ENCODE measurements at places on chromosomes 7 and 10.

DNA sequence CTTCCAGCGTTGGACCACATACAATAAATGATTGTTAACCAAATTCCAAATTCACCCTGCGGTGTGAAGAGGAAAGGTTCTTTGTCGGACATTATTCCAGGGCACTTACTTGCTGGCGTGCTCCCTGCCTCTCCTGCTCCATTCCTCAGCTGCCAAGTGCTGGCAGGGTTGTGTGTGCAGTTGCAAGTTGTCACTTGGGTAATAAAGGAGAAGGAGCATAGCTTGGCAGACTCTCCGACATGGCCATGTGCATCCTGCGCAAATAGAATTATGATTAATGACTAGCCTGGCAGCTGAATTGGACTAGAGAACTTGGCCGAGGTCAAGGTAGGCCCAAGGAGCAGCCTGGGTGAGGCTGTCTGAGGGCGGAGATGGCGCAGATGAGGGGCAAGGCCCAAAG is 92.3 kb upstream of the ELMO1 start:
- no peak for DNase-seq

GRCh38 chr7:2488681-2489080 is 12.5 kb upstream of the GRIFIN start:
- DNase-seq, result no peak

GRCh38 chr10:69965919-69966662 is 86.6 kb upstream of the MACROH2A2 start:
- DNase-seq, result peak; percentile 10

GRCh38 chr10:3270577-3271316 is 98.2 kb upstream of the PITRM1 start:
- no peak for DNase-seq

GRCh38 chr7:123401295-123401694 is 133.1 kb downstream of the IQUB start:
- no peak for DNase-seq

DNA sequence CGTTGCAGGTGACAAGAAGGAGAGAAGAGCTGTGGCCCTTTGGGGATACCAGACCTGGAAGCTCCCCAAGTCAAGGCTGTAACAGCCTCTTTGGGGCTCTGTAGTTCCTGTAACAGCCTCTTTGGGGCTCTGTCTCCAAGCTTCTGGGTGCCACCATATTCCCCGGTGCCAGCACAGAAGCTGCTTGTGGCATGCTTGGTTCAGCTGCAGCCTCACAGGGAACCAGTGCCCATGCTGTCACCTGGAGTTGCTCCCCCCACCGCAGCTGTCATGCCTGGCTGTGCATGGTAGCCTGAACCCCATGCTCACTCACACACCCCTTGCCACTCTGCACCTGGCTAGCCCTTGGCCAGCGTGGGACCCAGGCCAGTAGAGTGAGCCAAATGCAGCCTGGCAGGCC is 109.1 kb downstream of the ELAPOR2 start:
- no peak for DNase-seq

DNA sequence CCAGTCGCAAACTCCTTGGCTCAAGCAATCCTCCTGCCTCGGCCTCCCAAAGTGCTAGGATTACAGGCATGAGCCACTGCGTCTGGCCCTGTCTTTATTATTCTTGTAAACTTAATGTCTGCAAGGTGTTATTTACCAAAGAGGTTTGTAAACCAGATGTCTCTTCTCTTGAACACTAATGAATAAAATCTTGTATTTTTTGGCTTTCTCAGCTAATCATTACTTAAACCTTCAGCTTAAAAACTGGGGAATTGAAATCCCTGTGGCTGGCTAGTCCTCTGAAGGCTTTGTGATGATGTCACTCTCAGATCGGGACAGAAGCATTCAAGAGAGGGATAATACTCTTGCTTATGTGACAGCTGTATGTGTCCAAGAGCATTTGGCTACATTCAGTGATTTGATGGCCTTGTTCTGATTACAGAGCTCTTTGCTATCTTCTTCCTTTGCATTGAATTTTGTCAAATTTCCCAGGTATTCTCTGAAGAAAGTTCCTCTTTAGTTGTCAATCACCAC is 130.3 kb downstream of the BICC1 start:
- DNase-seq, result no peak

- DNase-seq, result no peak
Measured at GRCh38 chr7:73354821-73355220, 26.9 kb downstream of the FKBP6 start.

DNA sequence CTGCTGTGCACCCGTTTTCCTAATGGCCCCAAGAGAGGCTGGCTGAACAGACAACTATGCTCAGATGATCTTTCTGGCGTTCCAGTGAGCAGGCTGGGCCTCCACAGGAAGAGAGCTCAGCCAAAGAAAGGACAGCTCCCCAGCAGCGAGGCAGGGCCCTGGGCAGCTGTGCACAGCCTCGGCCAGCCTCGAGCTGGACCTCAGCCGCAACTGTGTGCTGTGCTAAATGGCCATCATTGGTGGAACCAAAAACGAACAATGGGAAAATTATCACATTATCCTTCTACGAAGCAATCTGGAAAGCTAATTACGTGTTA is 97.5 kb downstream of the CTBP2 start:
- no peak for DNase-seq

- no peak for DNase-seq
Measured at GRCh38 chr7:48427671-48428070, 256.4 kb downstream of the ABCA13 start.

DNA sequence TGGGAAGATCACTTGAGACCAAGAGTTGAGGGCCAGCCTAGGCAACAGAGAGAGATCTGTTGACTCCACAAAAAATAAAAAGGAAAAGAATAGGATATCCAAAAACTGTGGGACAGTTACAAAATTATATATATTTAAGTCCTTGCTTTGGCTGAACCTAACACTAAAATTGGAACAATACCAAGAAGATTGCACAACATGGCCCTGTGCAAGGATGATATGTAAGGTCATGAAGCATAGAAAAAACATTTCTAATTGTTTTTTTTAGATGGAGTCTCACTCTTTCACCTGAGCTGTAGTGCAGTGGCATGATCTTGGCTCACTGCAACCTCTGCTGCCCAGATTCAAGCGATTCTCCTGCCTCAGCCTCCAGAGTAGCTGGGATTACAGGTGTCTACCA is 139.0 kb downstream of the TPST1 start:
- DNase-seq, result peak; percentile 38

DNA sequence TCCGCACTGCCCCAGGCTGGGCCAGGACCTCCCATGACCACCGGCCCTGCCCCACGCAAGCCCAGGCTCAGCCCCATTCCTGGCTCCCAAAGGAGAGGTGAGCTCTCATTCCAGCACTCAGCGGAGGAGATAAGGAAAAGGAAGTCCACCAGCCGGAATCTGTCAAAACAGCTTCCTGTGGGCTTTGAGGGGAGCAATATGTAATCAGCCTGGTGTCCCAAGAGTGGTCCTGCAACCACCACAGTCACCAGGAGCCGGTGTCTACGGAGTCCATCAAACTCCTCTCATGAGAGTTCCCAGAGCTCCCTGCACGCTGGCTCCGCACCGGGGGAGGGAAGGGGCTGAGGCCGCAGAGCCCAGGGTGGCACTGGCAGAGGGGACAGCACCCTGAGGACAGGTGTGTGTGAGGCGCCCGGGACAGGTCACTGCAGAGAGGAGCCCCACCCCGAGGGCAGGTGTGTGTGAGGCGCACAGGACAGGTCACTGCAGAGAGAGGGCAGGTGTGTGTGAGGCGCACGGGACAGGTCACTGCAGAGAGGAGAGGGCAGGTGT is 57.9 kb downstream of the STK32C start:
- no peak for DNase-seq

GRCh38 chr10:102267748-102268147 is 22.4 kb downstream of the GBF1 start:
- DNase-seq, result no peak

GRCh38 chr10:86440874-86441843 is 74.6 kb upstream of the GRID1 start:
- DNase-seq, result no peak

DNA sequence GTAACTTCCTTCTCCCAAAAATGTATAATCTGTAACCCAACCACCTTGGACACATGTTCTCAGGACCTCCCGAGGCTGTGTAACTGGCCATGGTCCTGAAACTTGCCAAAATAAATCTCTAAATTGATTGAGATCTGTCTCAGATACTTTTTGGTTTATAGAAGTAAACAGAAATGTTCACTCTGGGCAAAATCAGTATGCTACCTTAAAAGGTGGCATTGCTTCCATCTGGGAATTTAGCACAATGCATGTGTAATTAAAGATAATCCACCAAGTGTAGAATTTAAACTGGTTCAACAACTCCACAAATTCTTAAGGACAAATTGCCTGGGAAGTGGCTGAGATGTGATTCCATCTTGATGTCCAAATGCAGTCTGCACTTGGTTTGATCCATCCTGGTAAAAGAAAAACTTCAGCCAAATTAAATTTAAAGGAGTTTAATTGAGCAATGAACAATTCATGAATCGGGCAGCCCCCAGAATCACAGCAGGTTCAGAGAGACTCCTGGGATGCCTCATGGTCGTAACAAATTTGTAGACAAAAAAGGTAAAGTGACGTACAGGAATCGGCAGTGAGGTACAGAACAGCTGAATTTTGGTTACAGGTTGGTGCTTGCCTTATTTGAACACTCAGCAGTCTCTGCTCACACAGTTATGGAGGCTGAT is 102.6 kb upstream of the PFKP start:
- DNase-seq, result no peak

GRCh38 chr7:126150278-126150958 is 1102.3 kb downstream of the GRM8 start:
- no peak for DNase-seq

DNA sequence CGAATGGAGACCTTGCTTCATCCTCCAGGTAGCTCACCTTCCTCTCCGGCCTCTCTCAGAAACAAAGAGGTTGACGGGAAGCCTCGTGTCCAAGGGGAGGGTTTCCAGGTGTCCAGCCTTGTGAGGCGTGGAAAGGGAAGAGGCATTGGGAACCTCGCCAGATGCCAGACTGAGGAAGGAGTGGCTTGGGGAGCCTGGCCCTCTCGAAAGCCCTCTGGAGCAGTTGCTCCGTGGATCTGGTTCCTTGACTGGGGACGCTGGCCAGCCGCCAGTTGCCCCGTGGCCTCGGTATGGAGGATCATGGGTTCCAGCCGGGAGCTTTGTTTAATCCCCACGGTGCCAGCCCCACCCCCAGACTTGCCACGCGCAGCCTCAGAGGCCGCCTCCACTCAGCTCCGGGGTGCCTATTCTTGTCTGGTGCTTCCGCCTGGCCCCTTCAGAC is 30.3 kb upstream of the SUN1 start:
- peak; percentile 77 for DNase-seq

- DNase-seq, result peak; percentile 86
Measured at GRCh38 chr10:71746344-71747037, 26.8 kb downstream of the VSIR start.

DNA sequence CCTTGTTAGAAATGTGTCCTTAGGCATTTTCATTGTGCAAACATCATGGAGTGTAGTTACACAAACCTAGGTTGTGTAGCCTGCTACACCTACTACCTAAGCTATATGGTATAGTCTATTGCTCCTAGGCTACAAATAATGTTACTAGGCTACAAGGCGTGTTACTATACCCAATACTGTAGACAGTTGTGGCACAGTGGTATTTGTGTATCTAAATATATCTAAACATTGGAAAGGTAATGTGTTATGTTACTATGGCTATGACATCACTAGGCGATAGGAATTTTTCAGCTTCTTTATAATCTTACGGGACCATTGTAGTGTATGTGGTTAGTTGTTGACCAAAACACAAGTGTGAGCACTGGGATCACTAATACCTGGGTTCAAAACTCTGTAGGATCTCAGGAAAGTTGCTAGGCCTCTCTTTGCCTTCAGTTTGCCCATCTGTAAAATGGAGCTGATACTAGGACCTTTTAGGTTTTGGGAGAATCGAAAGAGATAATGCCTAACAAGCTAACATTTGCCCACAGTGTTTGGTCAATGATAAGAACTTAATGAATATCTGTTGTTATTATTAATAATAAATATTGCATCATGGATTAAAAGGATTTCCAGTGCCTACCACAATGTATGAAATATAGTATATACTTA is 2.7 kb downstream of the BICC1 start:
- no peak for DNase-seq

DNA sequence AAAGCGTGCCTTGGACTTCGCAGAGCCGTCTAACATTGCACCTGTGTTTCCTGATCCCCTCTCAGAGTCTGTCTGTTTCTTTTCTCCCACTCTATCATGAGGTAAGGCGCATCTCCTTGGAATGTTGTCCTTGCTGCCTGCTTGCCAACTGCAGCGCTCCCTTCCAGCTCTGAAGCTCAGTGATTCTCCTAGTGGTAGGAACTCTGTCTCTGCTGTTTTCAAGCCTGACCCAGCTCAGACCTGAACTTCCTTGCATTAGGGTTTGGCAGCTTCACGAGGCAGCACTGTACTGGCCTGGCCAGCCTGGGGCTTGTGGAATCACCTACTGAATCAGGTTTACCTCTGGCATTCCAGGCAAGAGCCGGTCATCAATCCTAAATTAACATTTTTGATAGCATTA is 123.9 kb downstream of the CREB5 start:
- DNase-seq, result peak; percentile 80

- DNase-seq, result no peak
Measured at GRCh38 chr7:12674861-12675260, 12.6 kb upstream of the ARL4A start.

- peak; percentile 89 for DNase-seq
Measured at GRCh38 chr7:121504482-121504881, 108.4 kb upstream of the FAM3C start.

- DNase-seq, result no peak
Measured at GRCh38 chr10:74133923-74134820, 16.5 kb downstream of the AP3M1 start.

- DNase-seq, result peak; percentile 42
Measured at GRCh38 chr10:76114581-76115001, 683.2 kb downstream of the LRMDA start.

DNA sequence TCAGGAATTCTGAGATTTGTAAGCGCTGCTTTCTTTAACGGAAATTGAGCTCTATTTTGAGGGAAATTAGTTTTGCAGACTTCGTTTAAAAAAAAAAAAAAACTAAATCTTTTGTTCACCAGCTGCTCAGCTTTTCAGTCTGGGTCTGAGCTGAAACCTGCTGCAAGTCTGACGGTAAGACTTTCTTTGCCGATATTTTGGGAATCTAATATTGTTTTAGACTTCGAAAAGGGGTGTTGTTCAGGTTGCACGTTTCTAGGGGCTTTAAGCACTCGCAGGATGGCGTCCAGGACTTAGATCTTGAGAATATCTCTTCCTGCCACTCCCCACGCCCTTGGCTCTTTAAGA is 1.8 kb upstream of the MEOX2 start:
- DNase-seq, result peak; percentile 17

GRCh38 chr7:18861514-18862118 is 255.8 kb downstream of the TWIST1 start:
- no peak for DNase-seq

Data from umbilical cord (tissue), 2 donors.